ENCODE measurements at places on chromosomes 5 and 9.

DNA sequence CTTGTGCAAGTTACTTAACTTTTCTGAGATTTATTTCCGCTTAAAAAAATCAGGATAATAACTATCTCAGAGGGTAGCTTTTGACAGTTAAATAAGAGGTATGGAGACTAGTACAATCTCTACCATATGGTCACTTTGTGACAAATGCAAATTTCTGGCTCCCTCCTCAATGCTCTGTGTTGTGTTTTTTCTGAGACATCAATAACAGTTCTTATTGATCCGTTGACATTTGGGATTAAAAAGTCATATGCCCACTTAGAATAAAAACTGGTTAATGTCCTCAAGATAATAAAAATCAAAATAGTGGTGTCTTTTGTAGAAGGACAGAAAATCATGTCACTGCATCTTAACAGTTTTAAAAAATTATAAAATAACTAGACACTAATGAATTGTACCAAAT is 24.7 kb upstream of the LNPEP start:
- DNase-seq = no peak

- no peak for DNase-seq
These were observed 98.1 kb downstream of the RAPGEF6 start for GRCh38 chr5:131536850-131537448.

- DNase-seq = no peak
These were observed 49.2 kb upstream of the SMIM32 start for GRCh38 chr5:136242136-136242535.

DNA sequence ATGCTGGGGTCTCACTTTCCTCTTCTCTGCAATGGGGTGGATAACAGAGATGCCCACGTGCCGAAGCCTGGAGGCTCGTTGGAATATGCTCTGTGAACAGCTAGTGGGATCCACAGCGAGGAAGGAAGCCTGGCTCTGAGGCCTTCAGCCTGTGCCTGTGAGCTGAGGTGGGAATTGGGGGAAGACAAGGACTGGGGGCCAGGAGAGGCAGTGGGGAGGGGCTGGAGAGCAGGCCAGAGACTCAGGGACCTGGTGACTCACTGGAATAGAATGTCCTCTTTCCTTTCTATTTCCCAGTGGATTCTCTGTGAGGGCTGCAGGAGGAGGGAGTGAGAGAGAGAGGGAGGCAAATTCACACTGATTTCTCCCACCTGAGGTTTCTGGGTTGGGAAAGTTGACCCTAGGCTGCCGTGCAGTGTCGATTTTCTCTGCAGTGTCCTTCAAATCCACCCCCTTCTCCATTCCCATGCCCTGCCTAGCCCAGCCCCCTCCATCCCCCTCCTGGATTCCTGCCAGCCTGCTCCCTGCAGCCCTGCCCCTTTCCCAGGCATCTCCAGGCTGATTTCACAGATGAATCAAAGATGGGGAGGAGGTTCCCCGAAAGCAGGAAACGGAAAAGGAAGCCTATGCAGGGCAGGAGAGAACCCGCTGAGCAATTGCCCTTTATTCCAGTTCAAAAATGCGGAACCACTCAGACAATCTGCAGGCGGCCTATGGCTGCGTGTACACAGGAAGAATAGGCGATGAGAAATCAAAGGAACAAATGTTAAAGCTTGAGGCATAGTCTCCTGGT is 1.4 kb upstream of the SPAAR start:
- no peak for DNase-seq

DNA sequence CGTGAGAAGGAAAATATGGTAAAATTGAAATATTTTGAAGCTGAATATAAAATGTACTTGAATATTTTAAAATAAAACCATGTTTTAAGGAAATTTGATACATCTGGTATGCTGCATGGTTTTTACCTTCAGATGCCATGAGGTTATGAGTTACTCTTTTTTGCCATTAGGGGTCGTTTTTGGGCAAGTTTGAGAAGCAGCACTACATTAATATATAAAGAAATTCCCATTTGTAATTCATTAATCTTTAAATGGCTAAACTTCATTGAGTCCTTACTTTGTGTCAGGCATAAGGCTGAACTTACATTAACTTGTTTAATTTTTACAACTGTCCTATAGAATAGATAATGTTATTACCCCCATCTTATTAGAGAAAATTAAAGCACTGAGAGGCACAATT is 152.3 kb downstream of the KDM4C start:
- DNase-seq = no peak

GRCh38 chr9:5516453-5517220 is 6.3 kb downstream of the PDCD1LG2 start:
- DNase-seq = no peak

GRCh38 chr5:146799231-146799630 is 79.3 kb downstream of the PPP2R2B start:
- no peak for DNase-seq

DNA sequence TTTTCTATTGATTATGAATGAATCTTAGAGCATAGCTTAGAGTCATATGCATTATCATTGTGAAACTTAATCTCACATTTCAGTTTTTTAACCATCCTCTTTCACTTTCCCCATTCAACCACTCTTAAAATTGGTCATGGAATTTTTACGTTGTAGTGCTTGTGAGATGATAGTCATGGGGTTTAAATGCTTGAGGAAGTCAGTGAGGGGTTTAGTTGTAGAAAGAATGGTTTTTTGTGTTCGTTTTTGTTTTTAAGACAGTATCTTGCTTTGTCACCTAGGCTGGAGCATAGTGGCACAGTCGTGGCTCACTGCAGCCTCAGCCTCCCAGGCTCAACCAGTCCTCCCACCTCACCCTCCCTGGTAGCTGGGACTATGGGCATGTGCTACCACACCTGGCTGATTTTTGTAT is 19.6 kb downstream of the UGCG start:
- no peak for DNase-seq

- DNase-seq = no peak
These were observed 76.7 kb downstream of the STRBP start for GRCh38 chr9:123191680-123192079.

- DNase-seq = no peak
These were observed 15.2 kb downstream of the LIFR start for GRCh38 chr5:38541174-38541725.

DNA sequence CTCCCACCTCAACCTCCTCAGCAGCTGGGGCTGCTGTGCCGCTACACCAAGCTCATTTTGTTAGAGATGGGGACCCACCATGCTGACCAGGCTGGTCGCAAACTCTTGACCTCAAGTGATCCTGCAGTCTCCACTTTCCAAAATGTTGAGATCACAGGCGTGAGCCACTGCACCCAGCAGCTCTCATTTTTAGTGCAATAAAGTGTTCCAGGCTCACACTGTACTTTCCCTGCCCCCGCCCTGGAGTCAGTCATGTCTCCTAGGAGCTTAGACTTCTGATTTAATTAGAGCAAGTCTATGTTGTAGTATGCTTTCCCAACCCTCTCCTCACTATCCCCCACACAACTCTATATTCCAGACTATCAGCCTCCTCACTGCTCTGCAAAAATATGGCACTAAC is 238.0 kb upstream of the ACTBL2 start:
- no peak for DNase-seq

Data from stimulated activated CD4-positive, alpha-beta T cell treated with anti-CD3 and anti-CD28 coated beads, Interleukin-1b, Interleukin-23, amount 100 ng/mL, for 24 hours (primary cell).